Fibroblast of skin of scalp (primary cell): ENCODE measurements at places on chromosomes 5 and 9.

DNA sequence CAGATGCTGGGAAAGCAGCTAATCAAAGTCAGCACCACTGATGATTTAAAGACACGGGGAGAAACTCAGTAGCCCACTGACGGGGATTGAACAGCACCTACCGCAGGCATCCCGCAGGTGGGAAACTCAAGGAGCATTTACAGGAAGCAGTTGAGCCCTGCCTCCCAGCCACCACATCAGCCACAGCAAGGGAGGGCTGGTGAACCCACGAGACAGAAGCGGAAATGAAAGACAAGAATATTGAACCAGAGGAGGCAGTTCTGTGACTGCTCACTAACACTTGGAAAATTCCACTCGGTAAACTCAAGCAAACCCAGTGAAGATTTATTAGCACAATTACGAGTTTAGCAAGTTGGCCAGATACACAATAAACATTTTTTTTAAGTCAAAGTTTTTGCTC, 10.6 kb upstream of the FAM163B start:
- no peak for DNase-seq

GRCh38 chr5:147403651-147404640, 105.9 kb downstream of the DPYSL3 start:
- peak; percentile 97 for DNase-seq

- DNase-seq = peak; percentile 21
Observed at GRCh38 chr9:76873821-76874220, 32.1 kb downstream of the PRUNE2 start.

- DNase-seq = no peak
Observed at GRCh38 chr9:109918339-109919163, 138.6 kb downstream of the PALM2AKAP2 start.

DNA sequence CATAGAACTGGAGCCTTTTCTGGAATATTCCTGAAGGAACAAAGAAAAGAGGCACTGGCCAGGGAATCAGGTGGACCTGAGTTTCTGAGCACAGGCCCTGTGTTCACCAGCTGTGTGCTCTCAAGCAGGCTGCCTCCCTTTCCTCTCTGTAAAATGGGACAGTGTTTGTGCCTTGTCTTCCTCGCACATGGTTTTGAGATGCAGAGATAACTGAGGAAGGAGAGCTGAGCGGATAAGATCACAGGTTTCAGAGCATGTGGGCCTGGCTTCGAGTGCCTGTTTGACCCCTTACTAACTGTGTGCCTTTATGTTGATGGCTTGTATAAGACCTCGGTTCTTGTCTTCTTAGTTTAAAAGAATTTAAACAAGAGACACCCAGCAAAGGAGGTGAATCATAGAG, 46.2 kb upstream of the HAND1 start:
- no peak for DNase-seq

DNA sequence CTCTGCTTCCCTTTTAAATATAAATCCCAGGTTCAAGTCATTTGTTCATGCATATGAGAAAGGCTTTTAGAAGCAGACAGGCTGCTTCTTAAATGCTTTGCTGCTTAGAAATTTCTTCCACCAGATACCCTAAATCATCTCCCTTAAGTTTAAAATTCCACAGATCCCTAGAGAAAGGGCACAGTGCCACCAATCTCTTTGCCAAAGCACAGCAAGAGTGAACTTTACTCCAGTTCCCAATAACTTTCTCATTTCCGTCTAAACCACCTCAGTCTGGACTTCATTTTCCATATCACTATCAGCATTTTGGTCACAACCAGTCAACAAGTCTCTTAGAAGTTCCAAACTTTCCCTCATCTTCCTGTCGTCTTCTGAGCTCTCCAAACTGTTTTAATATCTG, 679.8 kb upstream of the FTMT start:
- peak; percentile 32 for DNase-seq

DNA sequence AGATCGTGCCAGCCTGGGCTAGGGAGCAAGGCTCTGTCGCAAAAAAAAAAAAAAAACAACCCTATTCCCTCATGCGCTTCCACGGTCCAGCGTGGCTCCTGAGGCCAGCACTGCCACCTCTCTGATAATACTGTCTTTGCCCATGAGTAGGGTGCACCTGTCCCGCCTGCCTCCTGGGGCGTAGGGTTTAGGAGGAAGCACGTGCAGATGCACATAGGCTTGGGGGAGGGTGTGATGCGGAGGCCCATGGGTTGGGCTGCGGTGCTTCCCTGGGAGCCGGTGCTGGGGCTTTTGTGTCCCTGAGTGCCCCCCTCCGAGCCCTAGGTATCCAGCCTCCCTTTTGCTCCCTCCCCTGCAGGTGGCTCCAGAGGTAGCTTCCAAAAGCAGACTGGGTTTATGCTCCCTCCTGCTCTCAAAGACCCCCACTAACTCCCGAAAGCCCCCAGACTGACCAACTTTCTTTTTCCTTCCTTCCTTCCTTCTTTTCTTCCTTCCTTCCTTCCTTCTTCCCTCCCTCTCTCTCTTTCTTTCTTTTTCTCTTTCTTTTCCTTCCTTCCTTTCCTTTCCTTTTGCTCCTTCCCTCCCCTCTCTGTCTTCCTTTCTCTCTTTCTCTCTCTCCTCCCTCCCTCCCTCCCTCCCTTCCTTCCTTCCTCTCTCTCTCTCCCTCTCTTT, 12.8 kb downstream of the FGFR4 start:
- no peak for DNase-seq

DNA sequence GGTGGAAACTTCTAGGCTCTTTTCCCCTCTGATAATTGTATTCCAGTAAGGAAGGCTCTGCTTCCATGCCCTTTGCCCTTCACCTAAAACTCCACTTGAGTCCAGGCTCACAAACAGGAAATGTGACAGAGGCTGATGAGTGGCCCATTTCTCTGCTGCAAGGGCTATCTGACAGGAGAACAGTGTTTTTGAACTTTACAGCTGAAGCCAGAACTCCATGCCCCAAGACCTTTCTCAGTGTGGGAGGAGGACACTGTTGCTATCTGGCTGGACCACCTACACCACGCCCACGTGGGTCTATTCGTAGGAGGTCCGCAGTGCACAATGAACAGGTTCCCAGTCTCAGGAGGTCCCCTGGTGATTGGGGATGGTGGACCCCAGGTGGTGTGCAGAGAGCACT, 13.6 kb downstream of the GGTA1 start:
- no peak for DNase-seq

GRCh38 chr5:2307631-2308030, 424.9 kb upstream of the IRX4 start:
- no peak for DNase-seq

GRCh38 chr5:6721442-6721841, 8.2 kb downstream of the TENT4A start:
- no peak for DNase-seq

GRCh38 chr9:124342776-124343485, 72.3 kb downstream of the PSMB7 start:
- peak; percentile 95 for DNase-seq

DNA sequence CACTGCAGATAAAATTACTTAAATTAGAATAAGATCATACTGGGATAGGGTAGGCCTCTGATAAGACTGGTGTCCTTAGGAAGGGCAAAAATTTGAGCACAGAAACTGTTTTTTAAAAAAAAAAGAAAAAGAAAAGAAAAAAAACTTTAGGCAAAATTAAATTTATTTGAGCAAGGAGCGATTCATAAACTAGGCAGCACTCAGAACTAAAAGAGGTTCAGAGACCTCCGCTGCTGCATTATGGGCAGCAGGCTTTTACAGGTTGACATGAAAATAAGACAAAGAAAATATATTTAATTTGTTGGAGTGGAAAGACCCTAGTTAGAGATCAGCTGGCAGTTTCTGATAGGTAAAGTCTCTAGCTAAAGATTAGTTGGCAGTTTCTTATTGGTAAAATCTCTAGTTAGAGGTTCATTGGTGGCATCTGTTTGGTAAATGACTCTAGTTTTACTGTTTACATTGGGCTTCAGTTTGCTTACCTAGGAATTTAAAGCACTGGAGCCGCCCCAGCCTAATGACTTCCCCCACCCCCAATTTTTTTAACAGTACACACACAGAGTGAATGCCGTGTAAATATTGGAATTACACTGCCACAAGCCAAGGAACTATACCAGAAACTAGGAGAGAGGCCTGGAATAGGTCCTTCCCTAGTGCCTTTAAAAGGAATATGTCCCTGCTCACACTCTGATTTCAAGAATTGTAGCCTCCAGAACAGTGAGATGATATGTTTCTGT, 4.5 kb upstream of the PLPP6 start:
- DNase-seq = no peak

- no peak for DNase-seq
Observed at GRCh38 chr9:216866-217265, 2.2 kb downstream of the DOCK8 start.

- no peak for DNase-seq
Observed at GRCh38 chr9:130142641-130143040, 29.6 kb upstream of the NCS1 start.

- peak; percentile 72 for DNase-seq
Observed at GRCh38 chr9:131701789-131702337, 38.0 kb downstream of the RAPGEF1 start.

DNA sequence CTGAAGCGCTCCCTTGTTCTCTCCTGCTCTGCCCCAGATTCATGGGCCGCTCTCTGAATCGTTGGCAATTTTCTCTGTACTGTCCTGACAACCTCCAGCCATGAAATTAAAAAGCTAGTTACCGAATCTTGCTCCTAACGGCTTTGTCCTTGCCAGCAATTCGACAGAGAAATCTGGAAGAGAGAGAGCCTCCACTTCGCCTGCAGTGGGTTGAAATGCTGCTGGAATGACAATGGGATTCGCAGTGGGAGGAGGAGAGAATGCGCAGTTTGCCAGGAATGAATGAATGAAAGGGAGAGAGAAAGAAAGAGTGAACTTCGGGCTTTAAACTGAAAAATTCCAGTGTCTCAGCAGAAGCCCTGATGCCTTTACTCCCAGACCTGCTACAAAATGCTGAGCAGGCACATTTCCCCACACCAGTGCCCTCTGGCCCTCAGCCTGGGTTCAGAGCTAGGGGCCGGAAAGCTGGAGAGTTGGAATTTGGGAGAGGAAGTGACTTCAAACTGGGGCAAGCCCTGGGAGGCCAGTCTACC, 11.5 kb upstream of the BOD1 start:
- DNase-seq = no peak

- DNase-seq = peak; percentile 54
Observed at GRCh38 chr9:13427587-13427986, 148.1 kb upstream of the MPDZ start.

GRCh38 chr5:38420691-38421390, 135.6 kb downstream of the LIFR start:
- DNase-seq = peak; percentile 92

- DNase-seq = no peak
Observed at GRCh38 chr9:131853434-131853833, 113.6 kb upstream of the RAPGEF1 start.

GRCh38 chr5:172243302-172243701, 40.3 kb downstream of the UBTD2 start:
- no peak for DNase-seq

GRCh38 chr5:31860726-31861433, 221.9 kb downstream of the PDZD2 start:
- DNase-seq = no peak

DNA sequence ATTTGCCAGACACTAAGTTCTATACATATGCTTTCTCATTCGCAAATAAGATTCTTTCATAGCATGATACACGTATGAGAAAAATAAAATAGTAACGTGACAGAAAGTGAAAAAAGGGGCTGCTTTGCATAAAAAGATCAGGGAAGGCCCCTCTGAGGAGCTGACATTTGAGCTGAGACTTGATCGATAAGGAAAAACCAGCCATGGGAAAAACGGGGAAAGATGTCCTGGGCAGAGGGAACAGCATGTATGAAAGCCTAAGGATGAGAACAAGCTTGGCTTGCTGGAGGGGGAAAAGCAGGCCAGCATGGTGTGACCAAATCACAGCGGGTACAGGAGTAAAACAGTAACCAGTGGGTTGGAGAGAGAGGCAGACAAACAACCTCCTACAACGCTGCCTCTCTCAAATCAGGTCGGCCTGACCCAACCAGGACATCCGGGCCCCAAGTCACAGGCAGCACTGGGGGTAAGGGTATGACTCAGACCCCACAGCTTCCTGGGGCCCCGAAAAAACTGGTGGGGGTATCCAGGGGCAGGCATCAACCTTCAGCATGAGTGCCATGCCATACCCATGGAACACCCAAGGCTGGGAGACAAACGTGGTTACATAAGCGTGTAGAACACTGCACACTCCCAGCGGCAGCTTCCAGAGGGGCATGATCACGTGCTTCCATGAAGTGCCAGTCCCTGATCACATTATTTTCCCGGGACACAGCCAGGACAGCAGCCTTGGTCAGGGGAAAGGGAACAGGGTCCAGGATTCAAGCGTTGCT, 2.2 kb downstream of the TNIP1 start:
- no peak for DNase-seq

- DNase-seq = peak; percentile 85
Observed at GRCh38 chr9:130042885-130043653, at the start of gene FNBP1. TSS of gene FNBP1 (minus strand) at chr9:130043189. CDS start at chr9:130042975, 214 bp downstream.

DNA sequence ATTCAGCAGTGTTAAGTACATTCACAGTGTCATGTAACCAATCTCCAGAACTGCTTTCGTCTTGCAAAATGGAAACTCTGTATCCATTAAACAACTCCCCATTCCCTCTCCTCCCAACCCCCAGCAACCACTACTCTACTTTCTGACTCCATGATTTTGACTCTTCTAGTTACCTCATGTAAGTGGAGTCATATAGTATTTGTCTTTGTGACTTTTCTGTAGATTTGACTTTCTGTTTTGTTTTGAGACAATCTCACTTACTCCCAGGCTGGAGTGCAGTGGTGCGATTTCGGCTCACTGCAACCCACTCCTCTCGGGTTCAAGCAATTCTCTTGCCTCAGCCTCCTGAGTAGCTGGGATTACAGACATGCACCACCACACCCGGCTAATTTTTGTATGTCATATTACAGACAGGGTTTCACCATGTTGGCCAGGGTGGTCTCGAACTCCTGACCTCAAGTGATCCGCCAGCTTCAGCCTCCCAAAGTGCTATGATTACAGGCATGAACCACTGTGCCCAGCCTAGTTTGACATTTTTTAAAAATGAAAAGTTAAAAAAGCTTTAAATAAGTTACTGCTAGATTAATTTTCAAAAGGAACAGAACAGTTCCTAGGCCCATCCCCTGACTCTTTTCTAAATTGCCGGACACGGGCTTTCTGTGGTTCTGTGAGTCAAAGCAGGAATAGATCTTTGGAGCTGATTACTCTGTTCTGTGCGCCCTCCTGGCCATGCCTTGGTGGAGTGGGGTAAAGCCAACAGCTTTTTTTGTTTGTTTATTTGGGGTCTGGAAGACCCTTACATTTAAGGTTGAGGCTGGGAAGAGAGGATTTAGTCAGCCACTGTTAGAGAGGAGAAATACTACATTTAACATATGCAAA, 59.3 kb downstream of the RALGPS1 start:
- no peak for DNase-seq

GRCh38 chr5:135319458-135319857, 79.6 kb downstream of the MACROH2A1 start:
- DNase-seq = no peak

DNA sequence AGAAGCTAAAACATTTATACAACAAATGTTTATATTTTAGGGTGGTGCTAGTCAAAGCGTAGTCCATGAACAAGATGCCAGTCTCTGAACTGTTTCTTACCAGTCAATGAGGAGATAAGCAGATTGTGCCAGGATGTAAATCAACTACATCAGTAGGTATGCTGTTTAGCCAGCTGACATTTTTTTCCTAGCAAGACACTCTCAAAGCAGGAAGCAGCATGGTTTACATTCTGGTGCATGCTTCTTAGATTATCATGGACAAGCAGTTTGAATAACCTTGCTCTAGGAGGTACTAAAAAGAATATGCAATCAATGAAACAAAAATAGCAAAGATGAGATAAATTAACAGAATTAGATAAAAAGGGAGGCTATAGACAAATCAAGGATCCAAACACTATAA, 17.0 kb downstream of the TICAM2 start:
- DNase-seq = no peak
